Calu3 (cell line): ENCODE measurements at places on chromosomes 2 and 18. TPM values are rescaled to one million over a fixed set of nuclear protein-coding genes. Genes with fewer than 3 reads are reported as not detected.

DNA sequence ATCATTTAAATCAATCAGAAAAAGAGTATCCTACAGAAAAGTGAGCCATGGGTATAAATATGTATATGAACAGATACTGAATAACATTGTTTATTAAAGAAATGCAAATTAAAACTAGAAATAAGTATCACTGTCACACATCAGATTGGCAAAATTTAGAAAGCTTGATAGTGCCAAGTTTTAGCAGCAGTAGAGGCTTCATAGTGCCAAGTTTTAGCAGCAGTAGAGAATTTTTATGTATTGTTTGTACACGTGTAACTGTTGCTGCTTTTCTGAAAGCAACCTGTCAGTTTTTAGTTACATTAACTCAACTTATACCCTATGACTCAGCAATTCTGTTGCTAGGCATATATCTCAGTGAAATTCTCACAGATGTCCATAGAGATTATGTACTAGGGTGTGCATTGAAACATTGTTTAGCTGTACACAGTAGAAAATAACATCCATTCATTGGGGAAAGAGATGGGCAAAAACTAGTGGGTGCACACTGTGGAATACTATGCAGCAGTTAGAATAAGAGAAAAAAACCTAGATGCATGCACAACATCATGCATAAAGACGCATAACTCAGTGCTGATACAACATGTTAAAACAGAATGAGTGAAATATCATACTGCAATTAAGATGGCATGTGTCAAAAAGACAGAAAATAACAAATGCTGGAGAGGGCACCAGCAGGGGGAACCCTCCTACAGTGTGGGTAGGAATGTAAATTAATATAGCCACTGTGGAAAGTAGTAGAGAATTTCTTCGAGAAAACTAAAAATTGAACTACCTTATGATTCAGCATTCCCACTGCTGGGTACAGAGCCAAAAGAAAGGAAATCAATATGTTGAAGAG lies 294.5 kb upstream of the NT5C1B start:
- no peak overlapping the region for H3K4me3 ChIP-seq
- H3K27ac ChIP-seq = no peak overlapping the region
- H3K4me1 ChIP-seq = peaks cover 8% of the 10 kb centered on the region
- no peaks in the 10 kb centered on the region for H3K36me3 ChIP-seq
- peak; percentile 54 for DNase-seq
- H3K27me3 ChIP-seq = no peaks in the 10 kb centered on the region

GRCh38 chr2:7083580-7084509 lies 166.6 kb downstream of the RNF144A start:
- no peak overlapping the region for H3K4me3 ChIP-seq
- no peaks in the 10 kb centered on the region for H3K36me3 ChIP-seq
- peaks cover 17% of the 10 kb centered on the region for H3K27me3 ChIP-seq
- no peaks in the 10 kb centered on the region for H3K4me1 ChIP-seq
- no peak overlapping the region for H3K27ac ChIP-seq
- peak; percentile 40 for DNase-seq

- H3K4me3 ChIP-seq = no peak overlapping the region
- no peak for DNase-seq
- peaks cover 11% of the 10 kb centered on the region for H3K4me1 ChIP-seq
- no peaks in the 10 kb centered on the region for H3K36me3 ChIP-seq
- no peak overlapping the region for H3K27ac ChIP-seq
Observed at GRCh38 chr18:79572848-79573451, 106.7 kb upstream of the CTDP1 start.

- H3K4me3 ChIP-seq = no peak overlapping the region
- H3K27ac ChIP-seq = no peak overlapping the region
- H3K36me3 ChIP-seq = no peaks in the 10 kb centered on the region
- no peaks in the 10 kb centered on the region for H3K27me3 ChIP-seq
Observed at GRCh38 chr2:190515687-190516086, 18.8 kb downstream of the NEMP2 start.

- no peaks in the 10 kb centered on the region for H3K27me3 ChIP-seq
- DNase-seq = no peak
- no peak overlapping the region for H3K27ac ChIP-seq
- H3K4me1 ChIP-seq = no peaks in the 10 kb centered on the region
Observed at GRCh38 chr2:104583811-104584210, 270.1 kb upstream of the POU3F3 start.

DNA sequence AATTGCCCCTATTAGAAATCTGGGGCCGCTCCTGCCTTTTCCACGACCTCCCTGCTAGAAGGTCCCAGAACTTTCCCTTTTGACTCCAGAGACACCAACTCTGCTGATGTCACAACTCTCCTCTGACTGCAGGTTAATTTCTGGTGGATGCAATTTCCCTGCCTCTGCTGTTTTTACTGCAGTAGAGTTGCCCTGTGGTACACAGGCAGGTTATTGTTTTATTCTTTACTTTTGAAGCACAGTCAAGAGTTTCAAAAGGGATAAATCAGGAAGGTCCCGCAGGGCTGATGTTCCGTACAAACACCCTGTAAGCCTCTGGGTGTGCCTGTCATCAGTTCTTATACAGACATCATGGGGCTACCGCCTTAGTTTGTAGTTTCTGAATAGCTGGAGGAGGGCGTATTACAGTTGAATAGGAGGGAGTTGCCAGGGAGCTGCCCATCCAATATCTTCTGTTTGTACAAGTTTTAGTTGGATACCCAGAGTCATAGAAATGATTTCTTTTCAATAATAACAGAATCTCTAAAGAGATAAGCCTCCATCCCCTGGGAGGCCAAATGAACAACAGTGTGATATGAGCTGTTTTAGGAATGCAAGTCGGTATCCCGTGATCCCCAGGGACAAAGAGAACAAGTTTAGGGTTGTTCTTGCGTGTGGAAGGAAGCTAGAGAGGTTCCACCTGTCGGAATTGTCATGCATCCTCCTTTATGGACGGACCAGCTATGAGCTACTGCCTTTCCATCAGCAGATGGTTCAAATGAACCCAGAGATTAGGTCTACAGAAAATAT lies 108.4 kb upstream of the COPS8 start:
- no peaks in the 10 kb centered on the region for H3K27me3 ChIP-seq
- H3K36me3 ChIP-seq = no peaks in the 10 kb centered on the region
- H3K27ac ChIP-seq = no peak overlapping the region
- peaks cover 14% of the 10 kb centered on the region for H3K4me1 ChIP-seq
- H3K4me3 ChIP-seq = no peak overlapping the region

DNA sequence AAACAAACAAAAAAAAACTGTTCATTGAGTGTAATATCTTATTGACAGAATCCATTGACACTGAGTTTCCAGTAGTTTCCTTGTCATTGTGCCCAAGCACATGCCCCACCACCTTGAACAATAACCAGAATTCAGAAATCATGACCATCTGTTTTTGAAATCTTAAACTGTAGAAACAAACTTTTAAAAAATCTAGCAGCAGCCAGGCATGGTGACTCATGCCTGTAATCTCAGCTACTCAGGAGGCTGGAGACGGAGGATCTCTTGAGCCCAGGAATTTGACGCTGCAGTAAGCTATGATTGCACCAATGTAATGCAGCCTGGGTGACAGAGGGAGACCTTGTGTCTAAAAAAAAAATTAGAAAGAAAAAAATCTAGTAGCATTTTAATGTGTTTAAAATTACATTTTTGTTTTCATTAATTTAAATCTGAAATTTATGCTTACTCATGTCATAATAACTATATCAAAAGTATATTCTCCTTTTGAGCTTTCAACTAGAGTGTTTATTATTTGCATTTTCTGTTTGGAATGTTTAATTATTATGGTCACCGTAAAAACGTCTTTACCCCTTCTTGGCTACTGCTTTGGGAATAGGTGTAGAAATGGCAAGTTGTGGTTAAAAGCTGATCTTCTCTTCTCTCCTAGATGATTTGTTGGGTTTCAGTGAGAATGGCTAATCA lies 25.2 kb upstream of the STON1 start:
- H3K36me3 ChIP-seq = peaks cover 9% of the 10 kb centered on the region
- no peak overlapping the region for H3K4me3 ChIP-seq
- H3K27me3 ChIP-seq = no peaks in the 10 kb centered on the region
- H3K27ac ChIP-seq = no peak overlapping the region
- H3K4me1 ChIP-seq = peaks cover 8% of the 10 kb centered on the region

DNA sequence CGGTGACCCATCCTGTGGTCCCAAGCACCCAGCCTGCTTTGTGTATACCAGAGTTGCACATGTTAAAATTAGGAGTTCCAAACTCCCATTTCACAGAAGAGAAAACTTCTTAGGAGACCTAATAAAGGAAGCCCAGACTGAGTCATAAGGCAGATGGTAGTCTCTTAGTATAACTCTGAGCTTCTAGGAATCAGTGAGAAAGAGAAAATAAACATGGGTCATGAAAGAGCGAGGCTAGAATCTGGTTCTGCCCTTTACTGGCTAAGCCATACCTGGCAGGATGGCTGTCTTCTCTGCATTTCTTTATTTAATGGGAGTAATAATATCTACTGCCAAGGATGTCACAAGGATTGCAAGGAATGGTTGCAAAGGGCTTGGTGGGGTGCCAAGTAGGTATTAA lies 101.2 kb upstream of the TRIB2 start:
- H3K4me1 ChIP-seq = no peaks in the 10 kb centered on the region
- no peak for DNase-seq
- no peak overlapping the region for H3K4me3 ChIP-seq
- H3K27me3 ChIP-seq = no peaks in the 10 kb centered on the region
- no peak overlapping the region for H3K27ac ChIP-seq

GRCh38 chr2:215738351-215738750 lies 275.0 kb downstream of the MREG start:
- no peak for DNase-seq
- H3K4me3 ChIP-seq = no peak overlapping the region
- H3K4me1 ChIP-seq = no peaks in the 10 kb centered on the region
- no peak overlapping the region for H3K27ac ChIP-seq
- H3K27me3 ChIP-seq = no peaks in the 10 kb centered on the region

DNA sequence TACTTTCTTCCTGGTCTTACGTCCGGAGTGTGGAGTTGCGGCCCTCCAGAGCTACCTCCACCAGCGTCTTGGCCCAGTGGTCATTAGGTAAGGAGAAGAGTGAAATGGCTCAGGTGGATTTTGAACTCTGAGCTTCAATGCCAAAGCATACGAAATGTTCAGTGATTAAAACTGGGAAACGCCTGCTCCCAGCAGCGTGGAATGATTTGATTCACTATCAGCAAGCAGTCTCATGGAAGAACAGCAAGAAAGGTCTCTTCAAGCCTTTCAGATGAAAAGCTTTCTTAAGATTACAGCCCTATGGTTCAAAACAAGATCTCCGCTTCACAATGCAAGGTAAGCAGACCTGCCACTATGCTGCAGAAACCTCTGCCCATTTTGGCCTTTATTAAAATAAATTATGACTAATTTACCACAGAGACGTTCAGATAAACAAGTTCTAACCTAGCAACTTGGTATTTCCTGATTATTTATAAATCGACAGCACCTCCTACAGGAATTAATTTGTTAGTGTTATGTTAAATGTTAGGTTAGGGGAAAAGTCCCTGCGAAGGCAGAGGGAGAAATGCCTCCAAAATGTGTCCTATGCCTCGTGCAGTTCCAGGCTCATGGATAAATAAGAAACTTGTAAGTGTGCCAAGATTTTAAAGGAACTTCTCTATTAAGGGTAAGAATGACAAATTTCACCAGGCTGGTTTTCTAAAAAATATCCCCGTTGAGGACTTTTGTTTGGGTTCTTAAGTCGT lies 10.1 kb downstream of the SP9 start:
- peaks cover 14% of the 10 kb centered on the region for H3K36me3 ChIP-seq
- DNase-seq = no peak
- H3K27ac ChIP-seq = peak overlapping the region; percentile 54
- no peak overlapping the region for H3K4me3 ChIP-seq
- peaks cover 14% of the 10 kb centered on the region for H3K4me1 ChIP-seq

GRCh38 chr2:230591850-230592249 lies 120.8 kb upstream of the CAB39 start:
- H3K27me3 ChIP-seq = no peaks in the 10 kb centered on the region
- no peaks in the 10 kb centered on the region for H3K4me1 ChIP-seq
- no peaks in the 10 kb centered on the region for H3K36me3 ChIP-seq
- DNase-seq = no peak
- H3K4me3 ChIP-seq = no peak overlapping the region

GRCh38 chr2:99854236-99854852 lies 288.0 kb downstream of the AFF3 start:
- DNase-seq = no peak
- no peak overlapping the region for H3K27ac ChIP-seq
- no peaks in the 10 kb centered on the region for H3K27me3 ChIP-seq

- H3K36me3 ChIP-seq = no peaks in the 10 kb centered on the region
- H3K4me3 ChIP-seq = no peak overlapping the region
- DNase-seq = no peak
- no peaks in the 10 kb centered on the region for H3K4me1 ChIP-seq
- no peak overlapping the region for H3K27ac ChIP-seq
Observed at GRCh38 chr2:136310797-136311603, 193.1 kb upstream of the CXCR4 start.

DNA sequence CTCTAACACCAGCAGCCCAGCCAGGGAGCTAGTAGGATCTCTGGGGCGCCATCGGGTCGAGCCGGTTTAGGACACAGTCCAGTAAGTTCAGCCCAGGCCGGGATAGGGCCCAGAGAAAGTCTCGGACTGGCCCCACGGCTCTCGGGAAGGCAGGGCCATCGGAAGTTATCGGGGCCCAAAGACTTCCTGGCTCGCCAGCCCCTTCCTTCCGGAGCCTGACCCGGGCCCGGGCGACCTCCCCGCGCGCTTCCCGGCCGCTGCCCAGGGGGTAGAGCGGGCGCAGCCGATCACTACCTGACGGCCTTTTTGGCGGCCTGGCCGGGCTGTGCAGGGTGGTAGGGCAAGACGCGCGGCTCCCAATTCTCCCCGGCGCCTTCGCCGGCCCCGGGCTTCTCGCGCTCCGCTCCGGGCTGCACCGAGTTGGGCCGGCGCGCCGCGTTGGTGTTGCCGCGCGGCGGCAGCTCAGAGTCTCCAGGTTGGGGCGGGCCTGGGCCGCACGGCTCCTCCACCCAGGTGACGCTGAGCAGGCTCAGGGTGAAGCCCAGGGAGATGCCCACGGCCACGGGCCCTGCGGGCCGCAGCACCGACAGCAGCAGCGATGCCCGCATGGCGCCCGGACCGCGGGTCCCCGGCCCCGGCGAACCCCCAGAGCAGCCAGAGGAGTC lies 546 bp downstream of the CHPF start:
- peak overlapping the region; percentile 91 for H3K4me3 ChIP-seq
- H3K27ac ChIP-seq = peak overlapping the region; percentile 97
- peaks cover 30% of the 10 kb centered on the region for H3K27me3 ChIP-seq
- peaks cover 20% of the 10 kb centered on the region for H3K4me1 ChIP-seq

GRCh38 chr2:164522561-164522981 lies 98.7 kb downstream of the GRB14 start:
- H3K36me3 ChIP-seq = peaks cover 5% of the 10 kb centered on the region
- peak overlapping the region; percentile 42 for H3K4me3 ChIP-seq
- DNase-seq = peak; percentile 7
- H3K27me3 ChIP-seq = no peaks in the 10 kb centered on the region
- H3K4me1 ChIP-seq = peaks cover 22% of the 10 kb centered on the region

The CCDC102B gene
- 2.1 and 3.0 TPM in 2 replicates for total RNA-seq

The MYO3B gene
- 5.0 and 7.1 TPM in 2 replicates for total RNA-seq

The TCF23 gene
- not detected in 2 replicates for total RNA-seq

The CPSF3 gene
- total RNA-seq = 54.8 and 56.7 TPM in 2 replicates

The CD226 gene
- 0.85 and 1.5 TPM in 2 replicates for total RNA-seq

The RPRM gene
- total RNA-seq = 1.0 and 2.1 TPM in 2 replicates
